Renal cortical epithelial cell (primary cell): ENCODE measurements at places on chromosomes 13 and 19. TPM values are rescaled to one million over a fixed set of nuclear protein-coding genes. Genes with fewer than 3 reads are reported as not detected.

GRCh38 chr19:34075661-34076091 lies 96.6 kb upstream of the LSM14A start:
- no peak for DNase-seq

DNA sequence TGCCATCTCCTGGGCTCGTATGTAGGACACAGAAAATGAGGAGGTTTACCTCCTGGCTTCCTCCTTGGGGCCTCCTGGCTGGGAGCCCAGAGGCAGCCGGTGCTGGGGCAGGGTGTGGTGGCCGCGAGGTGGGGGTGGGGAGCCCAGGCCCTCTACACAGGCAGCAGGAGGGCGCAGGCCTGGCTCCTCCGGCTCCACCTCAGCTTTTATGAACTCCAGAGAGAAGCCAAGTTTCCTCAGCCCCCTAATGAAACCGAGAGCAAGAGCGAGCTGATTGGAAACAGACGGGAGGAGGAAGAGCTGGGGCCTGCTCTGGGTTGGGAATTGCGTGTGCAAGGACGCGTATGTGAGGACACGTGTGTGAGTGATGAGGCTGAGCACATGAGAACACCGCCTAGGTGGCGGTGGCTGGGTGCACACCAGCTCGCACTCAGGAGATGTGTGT lies 23.1 kb downstream of the LYL1 start:
- DNase-seq = no peak

The ZNF266 gene
- total RNA-seq = 10.4 and 19.3 TPM in 2 replicates

The RFPL4A gene
- total RNA-seq = not detected in 2 replicates

The TMPRSS9 gene
- total RNA-seq = 0.05 TPM in 1 of 2 replicates, not detected in the other
